ENCODE measurements at places on chromosomes 2 and 18. TPM values are rescaled to one million over a fixed set of nuclear protein-coding genes. Genes with fewer than 3 reads are reported as not detected.
A peak's percentile ranks its signal among the peaks of the same experiment; 100 is the strongest.

GRCh38 chr18:13831864-13832508 is 8.0 kb downstream of the MC5R start:
- H3K27ac ChIP-seq: no peak overlapping the region
- peak; percentile 36 for DNase-seq

DNA sequence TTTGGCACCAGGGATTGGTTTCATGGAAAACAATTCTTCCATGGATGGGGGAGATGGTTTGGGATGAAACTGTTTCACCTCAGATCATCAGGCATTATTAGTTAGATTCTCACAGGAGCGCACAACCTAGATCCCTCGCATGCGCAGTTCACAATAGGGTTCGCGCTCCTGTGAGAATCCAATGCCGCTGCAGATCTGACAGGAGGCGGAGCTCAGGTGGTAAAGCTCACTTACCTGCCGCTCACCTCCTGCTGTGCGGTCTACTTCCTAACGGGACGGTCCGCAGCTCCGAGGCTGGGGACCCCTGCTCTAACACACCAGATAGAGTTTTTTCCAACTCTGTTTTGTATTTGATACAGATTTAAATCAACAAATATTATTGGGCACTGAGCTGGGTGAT is 286.5 kb downstream of the MTX2 start:
- H3K4me3 ChIP-seq: no peak overlapping the region
- DNase-seq: no peak
- no peak overlapping the region for H3K27ac ChIP-seq
- no peaks in the 10 kb centered on the region for H3K36me3 ChIP-seq
- H3K4me1 ChIP-seq: peaks cover 10% of the 10 kb centered on the region

GRCh38 chr2:168528016-168528415 is 71.9 kb downstream of the CERS6 start:
- H3K27me3 ChIP-seq: no peaks in the 10 kb centered on the region
- H3K4me1 ChIP-seq: peaks cover 9% of the 10 kb centered on the region
- H3K4me3 ChIP-seq: no peak overlapping the region
- no peak overlapping the region for H3K27ac ChIP-seq
- H3K36me3 ChIP-seq: no peaks in the 10 kb centered on the region

DNA sequence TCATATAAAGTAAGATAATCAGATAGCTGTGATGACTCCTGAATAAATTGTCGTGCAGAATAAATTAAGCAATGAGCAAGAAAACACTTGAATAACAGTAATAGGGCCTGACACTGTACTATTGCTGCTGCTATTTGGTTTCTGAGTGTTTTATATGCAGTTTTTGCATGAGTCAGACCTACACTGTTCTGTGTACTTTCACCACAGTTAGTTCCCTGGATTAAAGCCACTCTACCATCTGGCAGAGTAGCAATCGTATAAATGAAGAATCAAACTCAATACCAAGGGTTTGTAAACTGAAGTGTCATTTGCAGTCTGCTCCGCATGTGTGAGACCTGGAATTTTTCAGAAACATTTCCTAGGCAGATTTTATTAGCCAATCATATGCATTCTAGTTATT is 398.6 kb upstream of the CDH7 start:
- no peaks in the 10 kb centered on the region for H3K36me3 ChIP-seq
- no peak overlapping the region for H3K4me3 ChIP-seq
- no peaks in the 10 kb centered on the region for H3K4me1 ChIP-seq
- DNase-seq: no peak
- no peaks in the 10 kb centered on the region for H3K27me3 ChIP-seq

GRCh38 chr2:61898810-61899209 is 6.7 kb upstream of the COMMD1 start:
- peak; percentile 46 for DNase-seq
- H3K27me3 ChIP-seq: no peaks in the 10 kb centered on the region
- H3K27ac ChIP-seq: no peak overlapping the region
- H3K36me3 ChIP-seq: no peaks in the 10 kb centered on the region
- no peak overlapping the region for H3K4me3 ChIP-seq
- no peaks in the 10 kb centered on the region for H3K4me1 ChIP-seq

Gene LIMS1
- 55.1 TPM for total RNA-seq

GRCh38 chr2:81672516-81672915 is 1368.0 kb upstream of the LRRTM1 start:
- DNase-seq: no peak
- H3K27me3 ChIP-seq: no peaks in the 10 kb centered on the region
- H3K4me3 ChIP-seq: no peak overlapping the region
- H3K27ac ChIP-seq: no peak overlapping the region
- H3K4me1 ChIP-seq: no peaks in the 10 kb centered on the region
- H3K36me3 ChIP-seq: no peaks in the 10 kb centered on the region

Gene MSGN1
- total RNA-seq: not detected

Gene LIMS3
- total RNA-seq: 0.69 TPM

- no peaks in the 10 kb centered on the region for H3K27me3 ChIP-seq
- H3K36me3 ChIP-seq: no peaks in the 10 kb centered on the region
- H3K4me1 ChIP-seq: peaks cover 12% of the 10 kb centered on the region
- H3K27ac ChIP-seq: no peak overlapping the region
- DNase-seq: no peak
- H3K4me3 ChIP-seq: no peak overlapping the region
Measured at GRCh38 chr18:2312440-2312839, 258.9 kb downstream of the METTL4 start.

DNA sequence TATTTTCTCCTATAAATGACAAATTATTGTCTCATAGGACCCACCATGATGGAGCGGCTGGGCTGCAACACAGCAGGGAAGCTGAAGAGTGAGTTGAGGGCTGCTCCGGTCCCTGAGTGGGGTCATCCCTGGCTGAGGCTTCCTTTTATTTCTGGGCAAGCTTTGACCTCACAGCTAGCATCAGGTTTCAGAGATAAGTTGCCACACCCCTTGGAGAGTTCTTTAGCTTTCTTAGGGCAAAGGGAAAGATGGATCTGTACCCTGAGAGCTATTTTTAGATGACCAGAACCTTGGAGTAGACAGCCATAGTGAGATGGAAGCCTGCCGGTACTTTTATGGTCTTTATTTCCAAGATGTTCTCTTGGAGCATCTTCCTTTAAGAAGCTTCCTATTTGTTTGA is 11.5 kb downstream of the MYL1 start:
- no peaks in the 10 kb centered on the region for H3K4me1 ChIP-seq
- DNase-seq: no peak
- H3K36me3 ChIP-seq: no peaks in the 10 kb centered on the region
- H3K27me3 ChIP-seq: no peaks in the 10 kb centered on the region
- H3K4me3 ChIP-seq: no peak overlapping the region
- H3K27ac ChIP-seq: no peak overlapping the region

All from HepG2 (cell line).